Cardiac muscle cell (in vitro differentiated cells and primary cell): ENCODE measurements at places on chromosomes 6 and 20. TPM values are rescaled to one million over a fixed set of nuclear protein-coding genes. Genes with fewer than 3 reads are reported as not detected.

The HUS1B gene
- 1.2 and 1.9 TPM in 2 replicates for total RNA-seq

DNA sequence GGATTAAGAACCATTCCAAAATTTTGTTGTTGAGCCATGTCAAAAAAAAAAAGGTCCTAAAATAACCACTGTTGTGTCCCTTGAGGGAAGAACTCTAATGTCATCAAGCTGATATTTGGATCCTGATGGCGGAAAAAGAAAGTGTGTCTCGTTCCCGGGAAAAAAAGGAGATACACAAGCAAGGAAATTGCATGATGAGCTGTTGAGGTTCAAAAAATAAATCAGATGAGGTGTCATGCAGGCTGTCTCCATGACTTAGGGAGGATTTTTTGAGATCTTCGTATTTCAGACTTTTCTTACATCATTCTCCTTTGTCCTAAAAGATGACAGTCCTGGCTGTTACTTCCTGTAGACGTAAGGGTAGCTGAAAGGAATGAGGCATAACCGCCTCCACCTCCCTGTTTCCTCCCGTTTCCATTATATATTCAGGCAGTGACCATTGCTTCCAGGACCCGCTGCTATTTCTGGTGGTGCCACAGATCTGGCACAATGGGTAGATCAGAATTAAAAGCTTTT, 117.3 kb upstream of the TNFAIP3 start:
- no peaks in the 10 kb centered on the region for H3K27me3 ChIP-seq
- no peak overlapping the region for H3K27ac ChIP-seq
- DNase-seq: no peak
- no peak overlapping the region for H3K4me3 ChIP-seq

- no peak overlapping the region for H3K4me3 ChIP-seq
- H3K4me1 ChIP-seq: no peaks in the 10 kb centered on the region
- peaks cover 6% of the 10 kb centered on the region for H3K36me3 ChIP-seq
- H3K27me3 ChIP-seq: no peaks in the 10 kb centered on the region
- H3K27ac ChIP-seq: no peak overlapping the region
Measured at GRCh38 chr6:127178746-127179145, 60.3 kb downstream of the RSPO3 start.

The CDSN gene
- total RNA-seq: not detected in 2 replicates

The BPIFB2 gene
- not detected in 2 replicates for total RNA-seq

The GPR63 gene
- 0.67 and 1.7 TPM in 2 replicates for total RNA-seq

The SCRT2 gene
- total RNA-seq: not detected in 2 replicates

DNA sequence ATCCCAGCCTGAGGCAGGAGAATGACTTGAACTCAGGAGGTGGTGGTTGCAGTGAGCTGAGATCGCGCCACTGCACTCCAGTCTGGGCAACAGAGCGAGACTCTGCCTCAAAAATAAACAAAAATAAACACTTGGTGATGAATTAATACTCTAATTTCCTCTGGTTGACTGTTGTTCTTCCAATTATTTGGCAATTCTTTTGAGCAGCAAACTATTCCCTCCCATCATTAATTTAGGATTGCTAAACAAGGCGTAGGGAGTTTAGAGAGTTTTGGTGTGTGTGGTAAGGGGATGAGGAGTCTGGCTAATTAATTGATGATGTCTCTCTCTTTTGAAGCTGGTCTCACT, 2.7 kb upstream of the ID1 start:
- DNase-seq: no peak
- no peaks in the 10 kb centered on the region for H3K36me3 ChIP-seq
- H3K4me1 ChIP-seq: peaks cover 11% of the 10 kb centered on the region
- peak overlapping the region; percentile 99 for H3K27ac ChIP-seq
- H3K4me3 ChIP-seq: no peak overlapping the region
- H3K27me3 ChIP-seq: no peaks in the 10 kb centered on the region

DNA sequence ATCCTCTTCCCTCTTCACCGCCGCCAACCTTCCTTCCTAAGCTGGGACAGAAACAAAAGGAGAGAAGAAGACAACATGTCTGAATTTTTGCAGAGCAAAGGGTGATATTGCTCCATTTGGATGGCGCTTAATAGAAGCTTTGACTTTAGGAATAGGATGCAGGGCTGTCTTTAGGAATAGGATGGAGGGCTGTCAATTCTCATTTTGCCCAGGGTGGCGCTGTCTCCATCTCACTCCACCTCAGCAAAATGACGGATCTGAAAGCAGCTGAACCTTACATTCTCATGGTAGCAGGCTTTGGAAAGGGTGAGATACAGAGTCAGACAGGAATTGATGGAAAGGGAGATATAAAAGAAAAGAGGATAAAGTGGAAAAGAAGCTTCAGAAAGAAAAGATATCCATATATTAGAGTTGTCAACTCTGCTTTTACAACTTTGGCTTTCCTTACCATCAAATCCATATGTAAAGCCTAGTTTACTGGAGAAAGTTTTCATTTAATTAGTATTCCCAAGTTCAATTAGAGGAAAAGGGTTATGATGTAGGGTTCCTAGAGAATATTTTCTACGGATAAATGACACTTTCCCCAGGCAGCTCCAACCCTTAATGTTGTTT, 2.4 kb downstream of the MTCL3 start:
- DNase-seq: peak; percentile 46
- H3K4me3 ChIP-seq: peak overlapping the region; percentile 54
- H3K27ac ChIP-seq: no peak overlapping the region

- no peak overlapping the region for H3K4me3 ChIP-seq
- H3K27me3 ChIP-seq: no peaks in the 10 kb centered on the region
- no peak overlapping the region for H3K27ac ChIP-seq
- no peak for DNase-seq
Measured at GRCh38 chr6:137736048-137736818, 130.8 kb upstream of the TNFAIP3 start.

The SYNJ2 gene
- total RNA-seq: 1.3 and 2.9 TPM in 2 replicates

The MDFI gene
- total RNA-seq: 100.0 and 137 TPM in 2 replicates

DNA sequence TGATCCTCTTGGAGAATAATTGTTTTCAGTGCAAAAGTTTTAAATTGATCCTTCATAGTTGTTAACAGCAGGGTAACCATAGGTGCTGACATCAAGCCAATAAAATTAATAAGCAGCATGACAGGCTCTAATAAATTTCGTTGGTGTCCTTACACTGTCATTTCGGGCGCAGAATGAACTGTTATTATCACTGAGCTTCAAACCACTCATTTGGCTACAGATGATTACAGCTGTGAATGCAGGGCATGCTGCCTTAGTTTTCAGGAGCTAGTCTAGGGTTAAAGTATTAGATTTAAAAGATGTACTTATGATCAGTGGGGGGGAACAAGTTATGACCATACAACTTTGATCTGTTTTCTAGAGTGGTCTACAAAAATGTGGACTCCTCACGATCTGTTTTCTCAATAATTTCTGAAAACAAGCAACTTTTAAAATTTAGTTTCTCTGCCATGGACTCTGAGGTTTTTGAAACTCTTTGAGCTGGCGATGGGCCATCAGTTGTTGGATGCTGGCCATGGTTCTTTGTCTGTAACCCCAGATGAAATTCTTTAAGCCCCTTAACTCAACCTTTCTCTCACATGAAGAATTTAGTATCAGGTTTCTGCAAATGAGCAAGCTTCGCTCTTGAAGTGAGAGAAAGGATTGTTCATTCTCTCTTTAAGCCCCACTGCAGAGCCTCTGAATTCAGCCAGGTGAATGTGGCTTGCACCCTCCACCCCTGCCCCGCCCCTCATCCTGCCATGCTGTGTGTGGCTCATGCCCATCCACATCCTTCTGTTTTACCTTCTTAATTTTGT, 99.1 kb upstream of the MTHFD1L start:
- H3K4me1 ChIP-seq: peaks cover 14% of the 10 kb centered on the region
- H3K4me3 ChIP-seq: no peak overlapping the region
- DNase-seq: peak; percentile 52
- H3K36me3 ChIP-seq: no peaks in the 10 kb centered on the region
- no peaks in the 10 kb centered on the region for H3K27me3 ChIP-seq

- H3K4me1 ChIP-seq: no peaks in the 10 kb centered on the region
- H3K4me3 ChIP-seq: no peak overlapping the region
- H3K36me3 ChIP-seq: no peaks in the 10 kb centered on the region
- no peak overlapping the region for H3K27ac ChIP-seq
Measured at GRCh38 chr6:43301081-43301870, 3.2 kb downstream of the SLC22A7 start.

DNA sequence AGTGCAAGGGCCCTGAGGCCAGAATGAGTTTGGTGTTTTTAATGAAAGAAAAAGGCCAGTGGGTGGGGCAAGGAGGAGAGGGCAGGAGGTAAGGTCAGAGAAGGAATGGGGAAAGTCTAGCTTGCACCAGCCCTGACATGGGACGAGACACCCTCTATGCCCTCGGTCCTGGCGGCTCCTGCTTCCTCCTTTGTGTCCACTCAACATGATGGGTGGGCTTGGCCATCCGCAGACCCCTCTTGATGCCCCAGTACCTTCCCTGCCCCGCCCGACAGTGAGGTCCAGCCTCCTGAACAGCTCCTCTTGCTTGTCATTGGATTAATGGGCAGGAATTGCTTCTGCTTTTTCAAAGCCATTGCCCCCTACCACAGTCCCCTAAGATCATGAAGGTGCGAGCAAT, 33.6 kb upstream of the ANGPT4 start:
- peaks cover 18% of the 10 kb centered on the region for H3K4me1 ChIP-seq
- H3K27me3 ChIP-seq: no peaks in the 10 kb centered on the region
- no peaks in the 10 kb centered on the region for H3K36me3 ChIP-seq
- no peak overlapping the region for H3K27ac ChIP-seq
- no peak for DNase-seq

DNA sequence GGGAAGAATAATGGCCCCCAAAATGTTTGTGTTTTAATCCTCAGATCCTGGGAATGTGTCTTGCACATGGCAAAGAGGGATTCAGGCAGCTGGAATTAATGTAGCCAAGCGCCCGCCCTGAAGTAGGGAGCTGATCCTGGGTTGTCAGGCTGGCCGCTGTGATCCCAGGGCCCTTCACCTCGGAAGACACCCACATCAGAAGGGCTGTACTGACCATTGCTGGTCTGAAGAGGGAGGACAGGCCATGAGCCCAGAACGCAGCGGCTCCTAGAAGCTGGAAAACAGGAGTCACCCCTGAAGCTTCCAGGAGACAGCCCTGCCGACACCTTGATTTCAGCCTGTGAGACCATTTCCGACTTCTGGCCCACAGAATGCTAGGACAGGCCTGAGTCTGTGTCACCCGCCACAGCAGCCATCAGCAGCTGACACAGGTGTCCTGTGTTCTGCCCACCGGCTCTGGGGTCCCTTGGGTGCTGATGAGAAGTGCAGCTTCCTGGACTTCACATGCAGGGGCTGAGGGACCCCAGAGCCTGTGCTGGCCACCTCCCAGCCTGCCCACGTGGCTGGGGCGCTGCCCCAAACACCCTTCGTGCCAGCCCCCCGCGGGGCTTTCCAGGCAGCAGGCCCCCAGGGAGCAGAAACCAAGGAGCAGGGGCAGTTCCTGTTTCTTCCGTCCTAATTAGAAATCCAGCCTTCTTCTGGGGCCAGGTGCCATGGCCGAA, 86.3 kb downstream of the ERMARD start:
- no peaks in the 10 kb centered on the region for H3K27me3 ChIP-seq
- no peak overlapping the region for H3K27ac ChIP-seq
- H3K4me3 ChIP-seq: no peak overlapping the region
- DNase-seq: no peak

- DNase-seq: no peak
- H3K4me1 ChIP-seq: no peaks in the 10 kb centered on the region
- peaks cover 9% of the 10 kb centered on the region for H3K36me3 ChIP-seq
- no peaks in the 10 kb centered on the region for H3K27me3 ChIP-seq
- no peak within 1 kb of the TSS for H3K4me3 ChIP-seq
Measured at GRCh38 chr6:31723245-31723979, at the start of gene MPIG6B. TSS of gene MPIG6B (plus strand) at chr6:31723373. CDS start at chr6:31723384, 11 bp downstream.
